IMR-90 (cell line): ENCODE measurements at places on chromosomes 5 and 9. TPM values are rescaled to one million over a fixed set of nuclear protein-coding genes. Genes with fewer than 3 reads are reported as not detected.

DNA sequence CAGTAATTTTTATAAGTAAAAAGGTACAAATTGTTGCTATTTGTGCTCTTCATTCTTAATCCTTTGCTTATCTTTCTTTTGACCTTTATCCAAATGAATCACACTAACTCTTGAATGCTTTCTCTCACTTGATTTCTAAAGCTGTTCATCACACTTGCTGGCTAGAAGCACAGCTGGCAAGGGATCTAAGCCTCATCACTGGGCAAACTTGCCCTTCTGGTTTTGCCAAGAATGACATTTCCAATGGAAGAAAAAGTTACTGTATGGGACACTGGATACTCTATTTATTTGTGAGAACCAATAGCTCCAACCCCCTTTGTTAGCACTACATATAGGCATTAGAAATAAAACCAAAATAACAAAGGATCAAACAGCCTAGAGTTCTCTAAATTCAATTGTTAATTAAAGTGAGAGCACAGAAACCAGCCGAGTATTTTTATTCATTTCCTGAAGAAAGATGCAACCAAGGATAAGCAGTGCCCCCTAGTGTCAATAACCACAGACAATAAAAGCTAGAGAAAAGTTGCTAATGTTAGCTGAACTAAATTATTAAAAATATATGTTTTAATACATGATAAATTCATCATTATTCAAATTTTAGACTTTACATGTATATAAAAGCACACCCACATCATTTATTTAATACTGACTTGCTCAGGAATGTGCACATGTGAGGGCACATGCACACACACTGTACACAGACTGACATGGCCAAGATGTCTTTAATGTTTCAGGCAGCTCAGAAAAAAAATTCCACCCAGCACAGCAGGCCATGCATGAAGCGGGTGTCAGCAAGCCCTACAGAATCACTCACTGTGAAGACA, 59.8 kb upstream of the POU5F2 start:
- DNase-seq = peak; percentile 64

The PCDHA7 gene
- under 0.01 and 0.18 TPM in 2 replicates for total RNA-seq

DNA sequence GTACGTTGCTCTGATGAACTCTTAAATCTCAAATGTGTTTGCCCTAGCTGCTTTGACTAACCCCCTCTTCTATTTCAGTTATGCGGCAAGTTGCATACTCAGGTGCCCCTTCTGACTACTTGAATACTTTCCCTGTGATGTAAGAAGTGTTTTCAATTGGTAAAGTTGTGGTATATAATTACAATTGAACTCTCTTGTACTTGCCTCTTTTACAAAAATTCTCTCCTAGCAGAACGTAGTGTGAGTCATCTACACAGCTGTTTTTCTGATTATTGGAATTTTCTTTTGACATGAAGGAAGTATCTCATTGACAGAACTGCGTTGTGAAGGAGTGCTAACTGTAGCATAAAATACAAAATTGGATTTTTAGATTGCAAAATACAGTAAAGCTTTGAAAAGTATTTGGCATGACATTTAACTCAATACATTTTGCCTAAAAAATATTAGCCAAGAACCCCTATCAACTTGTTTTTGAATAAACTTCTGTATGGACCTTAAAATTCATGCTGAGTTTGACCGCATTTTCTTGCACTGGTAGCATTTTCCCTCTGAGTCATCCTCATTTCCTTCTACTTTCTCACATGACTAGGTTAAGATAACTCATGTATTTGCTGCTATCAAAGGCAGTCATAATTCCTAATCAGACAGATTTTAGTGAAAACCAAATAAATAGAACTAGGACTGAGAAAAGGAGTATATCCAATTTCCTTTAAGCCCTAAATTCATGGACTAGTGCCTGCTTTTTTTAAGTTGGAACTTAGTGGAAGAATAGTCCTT, 6.3 kb downstream of the CRHBP start:
- peak; percentile 70 for DNase-seq

DNA sequence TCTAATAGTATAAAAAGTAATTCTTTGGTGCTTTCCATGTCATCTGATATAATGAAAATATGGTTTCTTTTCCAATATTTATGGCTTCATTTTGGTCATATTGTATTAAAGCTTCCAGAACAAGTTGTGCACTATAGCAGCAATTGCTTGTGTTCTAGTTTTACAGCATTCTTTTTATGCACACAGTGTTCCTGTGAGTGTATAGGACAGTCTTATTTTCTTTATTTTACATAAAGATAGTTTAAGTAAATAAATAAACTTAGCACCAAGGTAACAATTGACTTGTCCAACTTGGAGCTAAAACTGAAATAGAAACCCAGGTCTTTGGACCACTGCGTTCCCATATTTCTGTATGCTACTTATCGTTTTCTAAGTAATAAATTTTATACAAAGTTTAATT, 38.9 kb downstream of the ATG10 start:
- no peak for DNase-seq

The PPP2R2B gene
- not detected in 2 replicates for total RNA-seq

The SPAG8 gene
- total RNA-seq = 0.28 and 0.72 TPM in 2 replicates

The ANKRD33B gene
- total RNA-seq = 2.5 and 2.8 TPM in 2 replicates

The PCDHGA8 gene
- 2.0 and 2.2 TPM in 2 replicates for total RNA-seq

- DNase-seq = peak; percentile 78
These were observed 46.0 kb downstream of the MYO10 start for GRCh38 chr5:16889972-16890519.

The TMEM252 gene
- total RNA-seq = not detected in 2 replicates
